NCI-H2081 (cell line): ENCODE measurements at places on chromosomes 16 and 17.

DNA sequence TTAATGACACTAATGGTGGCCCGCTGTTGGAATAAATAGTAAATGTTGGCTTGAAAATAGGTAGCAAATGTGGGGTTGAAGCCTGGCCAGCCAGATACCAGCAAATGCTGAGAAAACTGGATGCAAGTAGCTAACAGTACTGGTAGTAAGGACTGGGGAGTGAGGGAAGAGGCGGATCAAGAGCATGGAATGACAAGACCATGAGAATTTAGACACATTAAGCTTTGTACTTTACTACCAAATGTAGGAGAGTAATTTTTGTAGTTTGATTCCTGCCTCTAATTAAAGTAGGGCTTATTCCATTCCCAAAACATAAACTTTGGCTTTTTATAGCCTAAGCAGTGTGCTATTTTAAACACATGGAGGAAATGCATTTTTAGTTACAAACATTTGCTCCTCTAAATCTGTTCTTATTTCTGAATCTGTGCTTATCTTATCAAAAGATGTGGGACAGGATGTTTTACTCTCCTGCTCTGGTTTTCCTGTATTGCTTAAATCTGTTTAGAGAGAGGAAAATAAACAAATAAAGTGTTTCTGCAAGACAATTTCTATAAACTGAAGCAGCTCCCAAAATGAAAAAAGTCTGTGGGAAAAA lies 44.1 kb downstream of the CFDP1 start:
- peak; percentile 2 for DNase-seq

DNA sequence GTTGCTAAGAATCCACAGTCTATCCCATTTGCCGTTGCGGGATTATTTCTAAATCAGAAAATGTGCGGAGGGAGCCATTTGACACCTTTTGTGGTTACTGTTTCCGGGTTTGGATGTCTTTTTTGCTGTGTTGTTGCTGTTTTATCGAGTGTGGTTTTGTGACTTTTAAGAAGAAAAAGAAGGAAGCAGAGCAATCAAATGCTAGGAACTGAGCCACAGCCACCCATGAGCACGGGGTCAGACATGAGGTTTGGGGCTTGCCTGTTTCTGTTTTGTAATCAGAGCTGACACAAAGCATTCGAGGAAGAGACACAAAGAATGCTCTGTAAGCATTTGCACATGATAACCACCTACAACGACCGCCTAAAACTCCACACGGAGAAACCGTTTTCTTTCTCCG lies 53.1 kb upstream of the CHMP6 start:
- no peak for DNase-seq

DNA sequence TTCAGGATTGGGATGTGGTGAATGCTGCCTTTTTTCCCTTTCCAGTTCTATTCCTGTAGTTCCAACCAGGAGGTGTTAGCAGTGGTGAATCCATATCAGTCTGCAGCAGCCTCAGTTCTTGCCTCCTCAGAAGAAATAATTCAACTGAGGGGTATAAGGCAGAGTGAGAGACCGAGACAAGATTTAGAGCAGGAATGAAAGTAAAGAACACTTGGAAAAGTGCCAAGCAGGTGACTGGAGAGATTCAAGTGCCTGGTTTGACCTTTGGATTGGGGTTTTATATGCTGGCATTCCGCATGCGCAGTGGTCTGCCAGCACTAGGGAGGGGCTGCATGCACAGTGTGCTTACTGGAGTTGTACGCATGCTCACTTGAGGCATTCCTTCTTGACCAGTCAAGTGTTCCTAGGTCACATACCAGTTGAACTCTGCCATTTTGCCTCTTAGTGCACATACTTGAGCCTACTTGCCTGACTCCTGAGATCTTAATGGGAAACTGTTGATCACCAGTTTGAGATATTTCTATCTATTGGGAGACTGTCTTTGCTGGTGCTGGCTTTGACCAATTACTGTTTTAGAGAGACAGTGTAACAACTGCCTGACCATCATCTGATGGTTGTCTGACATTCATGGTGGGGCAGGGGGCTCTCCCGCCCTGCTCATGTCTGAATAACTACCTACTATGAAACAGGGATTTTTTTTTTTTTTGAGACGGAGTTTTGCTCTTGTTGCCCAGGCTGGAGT lies 680 bp upstream of the CCL15 start:
- DNase-seq = no peak

DNA sequence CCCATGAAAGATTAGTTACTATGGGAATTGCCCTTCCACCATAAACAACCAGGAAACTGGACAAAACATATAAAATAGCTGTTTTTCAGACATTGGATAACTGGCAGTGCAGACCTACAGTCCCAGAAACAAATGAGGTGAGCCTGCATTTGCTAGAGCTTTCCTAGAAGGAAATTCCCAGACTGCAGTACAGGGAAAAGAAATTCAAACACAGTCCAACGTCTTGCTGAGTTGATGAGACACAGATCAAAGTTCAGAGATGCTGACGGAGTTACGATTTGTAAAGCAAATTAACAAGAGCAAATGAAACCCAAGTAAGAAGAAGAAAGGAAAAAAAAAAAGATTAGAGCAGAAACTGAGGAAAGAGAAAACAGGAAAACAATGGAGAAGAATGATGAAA lies 41.3 kb upstream of the MNT start:
- DNase-seq = no peak

DNA sequence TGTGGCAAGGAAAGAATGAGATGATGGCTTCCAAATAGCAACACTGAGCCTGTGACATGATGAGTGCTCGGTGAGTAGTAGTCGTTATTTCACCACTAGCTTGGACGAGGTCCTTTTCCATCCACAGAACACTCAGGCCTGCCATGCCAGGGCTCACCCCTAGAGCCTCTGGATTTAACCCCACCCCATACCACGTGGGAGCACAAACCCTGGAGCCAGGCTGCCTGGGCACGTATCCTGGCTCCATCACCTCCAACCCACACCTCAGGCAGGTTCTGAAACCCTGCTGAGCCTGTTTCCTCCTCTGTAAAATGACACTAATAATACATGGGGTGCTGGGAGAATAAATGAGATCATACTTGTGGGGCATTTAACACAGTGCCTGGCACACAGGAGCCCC lies 192.4 kb downstream of the KATNIP start:
- no peak for DNase-seq
